ENCODE measurements at places on chromosomes 4 and X.

GRCh38 chrX:10045327-10046000 is 78.3 kb downstream of the CLDN34 start:
- no peak overlapping the region for H3K27ac ChIP-seq
- DNase-seq = no peak
- H3K4me3 ChIP-seq = no peak overlapping the region
- peaks cover 5% of the 10 kb centered on the region for H3K4me1 ChIP-seq
- no peaks in the 10 kb centered on the region for H3K36me3 ChIP-seq

DNA sequence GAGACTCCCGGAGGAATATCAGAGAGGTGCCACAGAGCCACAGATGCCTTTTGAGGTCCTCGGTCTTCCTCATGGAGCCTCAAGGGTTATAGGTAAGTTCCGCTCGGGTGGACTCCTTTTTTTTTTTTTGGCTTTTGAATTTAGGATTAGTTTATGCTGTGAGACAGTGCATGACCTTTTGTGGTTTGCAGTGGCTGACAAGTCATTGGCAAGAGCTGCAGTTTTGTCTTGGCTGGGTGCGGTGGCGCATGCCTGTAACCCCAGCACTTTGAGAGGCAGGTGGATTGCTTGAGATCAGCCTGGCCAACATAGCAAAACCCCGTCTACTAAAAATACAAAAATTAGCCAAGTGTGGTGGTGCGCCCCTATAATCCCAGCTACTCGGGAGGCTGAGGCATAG is 4.5 kb upstream of the GRSF1 start:
- H3K27ac ChIP-seq = no peak overlapping the region
- peaks cover 3% of the 10 kb centered on the region for H3K27me3 ChIP-seq
- no peaks in the 10 kb centered on the region for H3K36me3 ChIP-seq
- no peak for DNase-seq

DNA sequence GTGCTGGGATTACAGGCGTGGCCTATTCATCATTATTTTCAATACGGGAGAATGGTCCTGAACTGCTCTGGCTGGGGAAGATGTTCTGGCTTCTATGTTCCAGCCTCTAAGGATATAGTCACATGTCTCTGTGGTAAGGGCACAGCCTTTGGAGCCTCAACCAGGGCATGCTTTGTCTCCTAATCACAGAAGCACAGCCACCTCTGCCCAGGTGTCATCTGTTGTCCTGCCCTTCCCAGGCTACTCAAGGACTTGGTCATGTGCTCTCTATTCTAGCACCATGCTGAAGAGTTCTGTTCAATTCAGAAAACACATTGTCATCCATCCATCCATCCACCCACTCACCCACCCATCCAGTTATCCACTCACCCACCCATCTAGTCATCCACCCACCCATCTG is 29.5 kb downstream of the ASMTL start:
- H3K36me3 ChIP-seq = no peaks in the 10 kb centered on the region
- H3K4me1 ChIP-seq = no peaks in the 10 kb centered on the region
- H3K4me3 ChIP-seq = no peak overlapping the region

DNA sequence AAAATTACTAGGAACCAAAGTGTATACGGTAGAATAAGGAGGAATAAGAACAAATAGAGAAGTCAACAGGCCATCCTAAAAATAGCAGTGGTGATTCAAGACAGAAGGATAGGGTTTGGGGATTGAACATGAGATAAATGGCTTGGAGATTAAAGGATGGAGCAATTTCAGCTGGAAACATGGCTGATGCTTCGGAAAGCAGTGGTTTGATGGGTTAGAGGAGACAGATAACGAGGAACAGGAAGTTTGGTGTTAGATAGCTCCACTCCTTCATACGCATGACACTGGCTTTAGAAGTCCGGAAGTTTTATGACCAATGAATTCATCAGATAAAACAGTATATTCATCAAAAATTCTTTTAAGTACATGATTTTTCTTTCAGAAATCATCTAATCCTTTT is 70.8 kb upstream of the GALNTL6 start:
- no peak overlapping the region for H3K27ac ChIP-seq
- H3K4me1 ChIP-seq = no peaks in the 10 kb centered on the region
- H3K36me3 ChIP-seq = no peaks in the 10 kb centered on the region
- H3K27me3 ChIP-seq = no peaks in the 10 kb centered on the region
- DNase-seq = no peak

DNA sequence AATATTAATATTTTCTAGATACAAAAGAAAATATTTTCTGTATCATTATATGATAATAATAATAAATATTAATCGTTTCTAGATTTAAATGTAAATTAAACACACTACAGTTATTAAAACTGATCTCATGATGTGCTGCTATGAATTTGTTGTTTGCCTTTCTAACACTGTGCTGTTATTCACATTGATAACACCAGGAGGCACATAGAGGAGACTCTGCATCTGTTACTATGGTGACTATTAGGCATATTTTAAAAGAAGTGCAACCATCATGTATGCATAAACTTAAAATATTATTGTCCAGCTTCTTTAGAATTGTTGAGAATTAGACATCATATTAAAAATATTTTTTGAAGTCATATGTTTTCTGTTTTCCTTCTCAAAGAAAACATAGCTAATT is 11.8 kb upstream of the PDGFC start:
- H3K27me3 ChIP-seq = no peaks in the 10 kb centered on the region
- DNase-seq = peak; percentile 48
- H3K4me3 ChIP-seq = no peak overlapping the region
- H3K36me3 ChIP-seq = no peaks in the 10 kb centered on the region
- H3K4me1 ChIP-seq = no peaks in the 10 kb centered on the region
